ENCODE measurements at places on chromosomes 3 and 15. TPM values are rescaled to one million over a fixed set of nuclear protein-coding genes. Genes with fewer than 3 reads are reported as not detected.

Gene PFKFB4
- total RNA-seq, result 3.6 TPM

GRCh38 chr15:94119923-94120775 lies 111.2 kb upstream of the MCTP2 start:
- no peak overlapping the region for H3K4me3 ChIP-seq
- H3K36me3 ChIP-seq, result no peaks in the 10 kb centered on the region
- no peaks in the 10 kb centered on the region for H3K27me3 ChIP-seq

DNA sequence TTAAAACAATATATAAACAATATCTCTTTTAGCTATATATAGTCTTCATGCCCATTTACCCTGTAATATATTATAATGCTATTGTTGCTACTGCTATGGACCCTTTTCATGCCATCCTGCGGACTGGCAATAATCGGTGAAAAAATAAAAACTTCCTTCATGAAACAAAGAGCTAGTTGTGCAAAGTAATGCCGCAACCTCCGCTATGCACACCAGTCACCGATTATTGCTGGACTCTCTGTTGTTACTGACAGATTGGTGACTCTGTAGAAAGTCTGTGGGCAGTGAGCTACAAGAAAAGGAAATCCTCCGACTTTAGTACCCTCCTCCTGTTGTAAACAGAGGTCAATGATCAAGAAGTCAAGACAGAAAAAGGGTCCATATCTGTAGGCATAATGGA lies 17.9 kb upstream of the ICE2 start:
- no peaks in the 10 kb centered on the region for H3K27me3 ChIP-seq
- no peaks in the 10 kb centered on the region for H3K4me1 ChIP-seq
- no peak for DNase-seq
- H3K4me3 ChIP-seq, result no peak overlapping the region

DNA sequence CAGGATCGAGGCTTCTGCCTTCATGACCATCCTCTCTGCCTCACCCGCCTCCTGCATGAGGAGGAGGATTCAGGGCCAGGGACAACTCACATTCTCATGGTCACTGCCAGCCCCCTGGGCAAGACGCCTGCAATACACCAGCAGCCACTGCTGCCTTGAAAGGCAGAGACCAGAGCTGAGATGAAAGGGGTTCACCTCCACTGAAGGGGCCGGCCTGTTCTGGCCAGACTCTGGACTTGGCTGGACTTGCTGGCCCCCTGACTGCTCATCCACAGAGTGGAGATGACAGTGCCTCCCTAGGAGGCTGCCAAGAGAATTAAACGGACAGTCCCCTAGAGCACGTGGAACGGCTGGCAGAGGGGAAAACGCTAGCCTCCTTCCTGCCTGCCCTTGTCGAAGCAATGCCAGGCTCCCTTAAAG lies 35.2 kb downstream of the MGLL start:
- H3K27ac ChIP-seq, result no peak overlapping the region
- H3K36me3 ChIP-seq, result no peaks in the 10 kb centered on the region
- no peaks in the 10 kb centered on the region for H3K4me1 ChIP-seq
- H3K27me3 ChIP-seq, result no peaks in the 10 kb centered on the region
- H3K4me3 ChIP-seq, result no peak overlapping the region
- no peak for DNase-seq
